Activated naive CD4-positive, alpha-beta T cell treated with anti-CD3 and anti-CD28 coated beads, Interleukin-2, amount 50 U/mL, for 72 hours (primary cell): ENCODE measurements at places on chromosomes 4 and X. TPM values are rescaled to one million over a fixed set of nuclear protein-coding genes. Genes with fewer than 3 reads are reported as not detected.

Gene DUX4
- total RNA-seq, result not detected

Gene SMIM14
- total RNA-seq, result 1.3 TPM

Gene PRDM5
- 1.5 TPM for total RNA-seq

Gene SORCS2
- 0.25 TPM for total RNA-seq

Gene REELD1
- total RNA-seq, result not detected

Gene ABLIM2
- total RNA-seq, result 0.41 TPM

Gene MAOB
- not detected for total RNA-seq

Gene IL15
- 1.1 TPM for total RNA-seq

Gene ARMCX1
- 2.4 TPM for total RNA-seq

Gene EGFL6
- total RNA-seq, result 0.93 TPM

Gene ADH7
- not detected for total RNA-seq

Gene SLITRK4
- not detected for total RNA-seq

Gene RADX
- 12.0 TPM for total RNA-seq

Gene NMU
- not detected for total RNA-seq

Gene SPANXA1
- total RNA-seq, result not detected
